HCT116 (cell line): ENCODE measurements at places on chromosomes 6 and 20. TPM values are rescaled to one million over a fixed set of nuclear protein-coding genes. Genes with fewer than 3 reads are reported as not detected.

- DNase-seq, result no peak
- no peaks in the 10 kb centered on the region for H3K4me1 ChIP-seq
- peaks cover 6% of the 10 kb centered on the region; the same call in 1 of the 2 replicates for H3K36me3 ChIP-seq
- no peak overlapping the region for H3K27ac ChIP-seq
- no peaks in the 10 kb centered on the region for H3K27me3 ChIP-seq
Measured at GRCh38 chr6:130063806-130064205, 45.4 kb downstream of the L3MBTL3 start.

- DNase-seq, result no peak
- H3K4me3 ChIP-seq, result no peak overlapping the region
- peaks cover 32% of the 10 kb centered on the region for H3K27me3 ChIP-seq
- no peaks in the 10 kb centered on the region for H3K36me3 ChIP-seq
- H3K27ac ChIP-seq, result no peak overlapping the region
Measured at GRCh38 chr6:40743226-40743625, 156.1 kb upstream of the LRFN2 start.

DNA sequence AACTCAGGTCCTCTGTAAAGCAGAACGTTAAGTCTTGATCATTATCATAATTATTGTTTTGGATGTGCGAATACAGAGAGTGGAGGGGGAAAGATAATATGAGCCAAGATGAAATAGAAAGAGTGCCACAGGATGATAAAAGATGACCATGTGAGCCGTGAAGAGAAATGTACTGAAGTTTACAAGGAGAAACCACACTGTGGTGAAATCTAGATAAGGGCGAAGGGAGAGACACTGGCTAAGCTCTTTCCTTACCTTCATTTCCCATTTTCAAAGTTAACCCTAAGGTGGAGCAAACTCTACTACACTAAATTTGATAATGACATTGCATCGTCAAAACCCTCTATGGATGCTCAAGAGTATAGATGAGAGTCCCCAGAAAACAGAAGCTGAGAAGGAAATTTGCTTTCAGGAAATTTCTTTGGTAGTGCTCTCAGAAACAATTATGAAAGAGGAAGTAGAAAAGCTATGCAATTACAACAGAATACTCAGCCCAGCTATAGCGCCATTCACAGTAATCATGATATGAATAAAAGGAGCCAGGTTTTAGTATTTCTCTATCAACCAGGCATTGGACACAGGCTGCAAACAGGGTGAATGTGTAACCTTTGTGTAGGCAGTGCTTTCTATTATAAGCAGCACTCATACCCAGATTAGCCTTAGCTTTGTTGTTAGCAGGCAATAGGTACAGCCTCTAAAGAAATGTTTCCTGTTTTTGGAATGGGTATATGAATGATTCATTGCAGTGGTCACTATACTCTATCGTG, 1080.7 kb downstream of the GRIK2 start:
- DNase-seq, result no peak
- H3K27me3 ChIP-seq, result no peaks in the 10 kb centered on the region
- no peaks in the 10 kb centered on the region for H3K4me1 ChIP-seq
- no peak overlapping the region for H3K4me3 ChIP-seq

GRCh38 chr6:12363651-12364381, 73.7 kb downstream of the EDN1 start:
- H3K27ac ChIP-seq, result no peak overlapping the region
- peaks cover 3% of the 10 kb centered on the region; the same call in 1 of the 2 replicates for H3K4me1 ChIP-seq
- H3K27me3 ChIP-seq, result no peaks in the 10 kb centered on the region
- no peaks in the 10 kb centered on the region for H3K36me3 ChIP-seq
- no peak overlapping the region for H3K4me3 ChIP-seq
- no peak for DNase-seq

DNA sequence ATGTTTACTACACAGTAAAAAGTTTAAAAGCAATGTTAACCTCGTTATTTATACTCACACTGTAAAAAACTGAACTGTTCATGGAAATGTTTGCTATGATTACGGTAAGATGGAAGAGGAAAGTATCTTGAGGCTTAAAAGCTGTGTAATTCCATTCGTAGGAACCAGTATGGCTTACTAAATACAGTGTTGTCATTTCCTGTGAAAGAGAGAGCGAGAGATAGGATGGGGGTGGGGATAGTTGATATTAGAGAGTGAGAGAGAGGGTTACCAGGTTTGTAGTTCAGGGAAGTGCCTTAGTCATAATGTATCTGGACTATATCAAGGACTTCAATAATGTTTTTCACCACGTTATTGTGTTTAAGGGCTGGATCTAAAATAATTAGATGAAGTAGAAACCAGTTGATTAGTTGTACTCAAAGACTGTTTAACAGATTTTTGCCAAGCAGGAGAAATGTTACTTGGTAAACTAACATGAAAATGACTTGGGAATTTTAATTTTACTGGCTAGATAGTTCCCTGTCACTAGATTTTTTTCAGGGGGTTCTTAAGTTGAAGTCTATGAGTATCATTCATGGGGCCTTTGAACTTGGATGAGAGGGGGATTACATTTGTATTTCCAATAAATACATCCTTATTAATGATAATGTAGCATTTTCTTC, 30.4 kb downstream of the AFDN start:
- DNase-seq, result no peak
- no peaks in the 10 kb centered on the region for H3K4me1 ChIP-seq
- no peak overlapping the region for H3K27ac ChIP-seq
- no peaks in the 10 kb centered on the region for H3K27me3 ChIP-seq

GRCh38 chr6:147768969-147769368, 260.5 kb downstream of the SAMD5 start:
- H3K4me1 ChIP-seq, result no peaks in the 10 kb centered on the region
- DNase-seq, result no peak
- no peak overlapping the region for H3K27ac ChIP-seq

GRCh38 chr6:100506651-100507050, 41.9 kb upstream of the SIM1 start:
- no peaks in the 10 kb centered on the region for H3K36me3 ChIP-seq
- no peak overlapping the region for H3K27ac ChIP-seq
- no peaks in the 10 kb centered on the region for H3K27me3 ChIP-seq

GRCh38 chr6:9404351-9405146, 969.2 kb upstream of the SLC35B3 start:
- no peak overlapping the region for H3K27ac ChIP-seq
- DNase-seq, result no peak
- peaks cover 10% of the 10 kb centered on the region; the same call in 1 of the 2 replicates for H3K27me3 ChIP-seq
- no peaks in the 10 kb centered on the region for H3K36me3 ChIP-seq

- peak overlapping the region; percentile 85 for H3K27ac ChIP-seq
- DNase-seq, result no peak
- H3K4me3 ChIP-seq, result peak overlapping the region; percentile 85
- H3K27me3 ChIP-seq, result no peaks in the 10 kb centered on the region
- H3K4me1 ChIP-seq, result peaks cover 26% of the 10 kb centered on the region
- peaks cover 8% of the 10 kb centered on the region; the same call in 1 of the 2 replicates for H3K36me3 ChIP-seq
Measured at GRCh38 chr20:58891086-58891717, 38.7 kb downstream of the GNAS start.

GRCh38 chr6:155223646-155224451, 40.0 kb upstream of the CLDN20 start:
- peak; percentile 73 for DNase-seq
- no peaks in the 10 kb centered on the region for H3K4me1 ChIP-seq
- H3K4me3 ChIP-seq, result peak overlapping the region; percentile 14; the same call in 1 of the 2 replicates
- H3K27me3 ChIP-seq, result no peaks in the 10 kb centered on the region

GRCh38 chr6:156840136-156840535, 63.0 kb downstream of the ARID1B start:
- no peaks in the 10 kb centered on the region for H3K27me3 ChIP-seq
- DNase-seq, result no peak
- no peaks in the 10 kb centered on the region for H3K36me3 ChIP-seq
- H3K27ac ChIP-seq, result no peak overlapping the region

DNA sequence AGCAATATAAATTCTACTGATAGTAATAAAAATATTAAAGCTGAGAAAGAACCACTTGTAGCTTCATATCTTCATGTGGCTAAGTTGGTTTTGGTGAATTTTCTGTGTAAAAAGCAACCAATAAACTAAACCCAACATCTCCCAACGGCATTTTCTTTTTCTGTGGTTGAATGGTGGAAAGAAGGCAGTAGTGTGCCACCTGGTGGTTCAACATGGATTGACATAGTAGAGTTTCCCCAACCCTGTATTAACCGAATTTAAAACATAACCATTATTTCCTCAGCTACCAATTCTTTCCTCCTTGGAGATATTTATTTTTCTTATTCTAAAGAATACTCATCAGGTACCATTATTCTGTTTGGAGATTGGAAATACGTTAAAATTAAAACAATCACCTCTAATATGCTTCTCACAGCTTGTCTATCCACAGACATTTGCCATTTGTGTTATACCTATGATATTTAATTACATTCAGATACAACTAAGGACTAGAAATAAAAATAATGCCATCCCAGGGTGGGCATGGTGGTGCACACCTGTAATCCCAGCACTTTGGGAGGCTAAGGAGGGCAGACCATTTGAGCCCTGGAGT, 117.1 kb upstream of the EEF1E1 start:
- DNase-seq, result peak; percentile 23
- H3K27me3 ChIP-seq, result no peaks in the 10 kb centered on the region
- no peak overlapping the region for H3K4me3 ChIP-seq
- H3K27ac ChIP-seq, result no peak overlapping the region
- H3K4me1 ChIP-seq, result no peaks in the 10 kb centered on the region

DNA sequence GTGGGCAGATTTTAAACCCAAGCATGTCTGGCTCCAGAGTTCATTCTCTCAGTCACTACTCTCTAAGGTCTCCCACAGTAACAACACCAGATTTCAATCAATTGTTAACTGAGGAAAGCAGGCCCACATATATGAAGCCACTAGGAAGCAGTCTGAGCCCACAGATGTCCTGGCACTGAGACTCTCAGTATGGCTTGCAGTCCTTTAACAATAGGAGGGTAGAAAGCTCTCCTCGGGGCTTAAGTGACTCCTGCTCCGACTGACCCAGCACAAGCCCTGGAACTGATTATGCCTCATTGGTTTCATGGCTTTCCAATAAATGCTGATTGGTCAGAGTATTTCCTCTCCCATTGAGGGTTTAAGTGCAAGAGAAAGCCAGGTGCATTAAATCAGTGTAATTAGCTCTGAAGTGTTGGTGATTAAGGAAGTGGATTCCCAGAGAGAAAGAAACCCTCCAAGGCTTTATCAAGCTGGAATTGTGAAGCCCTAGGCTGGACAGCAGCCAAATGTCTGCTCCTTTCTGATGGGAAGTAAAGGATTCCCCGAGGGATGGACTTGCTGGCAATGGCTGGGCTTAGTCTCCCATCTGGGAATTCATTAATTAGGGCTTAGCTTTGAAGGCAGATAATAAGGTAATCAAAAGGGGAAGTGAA, 76.6 kb upstream of the PROKR2 start:
- no peak for DNase-seq
- H3K36me3 ChIP-seq, result no peaks in the 10 kb centered on the region
- H3K27me3 ChIP-seq, result no peaks in the 10 kb centered on the region
- no peak overlapping the region for H3K4me3 ChIP-seq
- H3K27ac ChIP-seq, result no peak overlapping the region
- peaks cover 32% of the 10 kb centered on the region for H3K4me1 ChIP-seq

GRCh38 chr20:36632147-36632486, 13.9 kb downstream of the SLA2 start:
- no peak overlapping the region for H3K4me3 ChIP-seq
- DNase-seq, result no peak
- no peaks in the 10 kb centered on the region for H3K27me3 ChIP-seq
- no peaks in the 10 kb centered on the region for H3K4me1 ChIP-seq

- H3K27me3 ChIP-seq, result no peaks in the 10 kb centered on the region
- H3K36me3 ChIP-seq, result peaks cover 53% of the 10 kb centered on the region
- H3K4me1 ChIP-seq, result no peaks in the 10 kb centered on the region
- DNase-seq, result no peak
Measured at GRCh38 chr20:64006490-64006889, 25.6 kb downstream of the PRPF6 start.

DNA sequence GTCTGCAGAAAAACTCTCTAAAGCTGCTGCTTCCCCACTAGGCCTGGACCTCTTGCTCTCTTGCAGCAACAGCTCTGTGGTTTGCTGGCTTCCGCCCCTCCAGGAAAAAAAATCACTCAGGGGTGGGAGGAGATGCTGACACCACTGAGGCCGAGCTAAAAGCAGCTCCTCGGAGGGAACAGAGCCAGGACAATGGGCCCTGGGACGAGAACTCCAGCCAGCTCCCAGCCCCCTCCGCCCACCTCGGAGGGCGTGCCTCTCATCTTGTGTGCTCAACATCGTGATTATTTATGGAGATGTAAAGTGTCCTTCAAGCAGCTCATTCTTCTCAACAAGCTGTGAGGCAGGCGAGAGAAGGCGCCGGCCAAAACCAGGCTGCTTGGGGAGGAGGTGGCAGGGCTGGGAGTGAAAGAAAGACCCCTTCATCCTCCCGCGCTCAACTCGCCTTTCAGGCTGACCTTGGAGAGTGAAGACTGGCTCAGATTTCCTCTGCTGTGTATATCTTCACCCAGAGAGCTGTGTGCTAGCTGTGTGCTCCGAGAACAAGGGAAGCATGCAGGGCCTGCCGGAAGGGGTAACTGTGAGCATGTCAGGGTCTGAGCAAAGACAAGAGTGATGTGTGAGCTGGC, 53.5 kb upstream of the LRFN2 start:
- no peaks in the 10 kb centered on the region for H3K4me1 ChIP-seq
- no peak overlapping the region for H3K4me3 ChIP-seq
- DNase-seq, result no peak
- H3K36me3 ChIP-seq, result no peaks in the 10 kb centered on the region
- no peak overlapping the region for H3K27ac ChIP-seq

DNA sequence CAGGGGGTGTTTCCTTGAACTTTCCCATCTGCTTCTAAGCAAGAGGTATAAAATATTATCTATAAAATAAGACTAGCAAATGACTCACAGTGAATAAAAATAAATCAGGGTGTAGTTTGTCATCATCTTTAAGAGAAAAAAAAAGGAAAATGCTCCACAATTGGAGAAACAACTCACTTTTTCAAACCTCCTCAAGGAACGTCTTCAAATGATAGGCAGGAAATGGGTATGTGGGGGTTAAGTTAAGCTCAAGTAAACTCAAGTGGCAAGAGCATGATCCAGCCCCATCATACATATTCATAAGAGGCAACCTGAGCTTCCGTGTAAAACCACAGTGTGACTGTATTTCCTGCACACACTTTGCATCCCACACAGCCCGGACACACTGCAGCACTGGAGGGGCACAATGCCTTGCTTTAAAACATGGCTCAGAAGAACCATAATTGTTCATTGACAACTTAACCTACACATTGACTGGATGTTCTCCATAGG, 58.5 kb upstream of the CEP85L start:
- H3K27me3 ChIP-seq, result no peaks in the 10 kb centered on the region
- H3K36me3 ChIP-seq, result no peaks in the 10 kb centered on the region
- DNase-seq, result no peak
- H3K4me3 ChIP-seq, result no peak overlapping the region

DNA sequence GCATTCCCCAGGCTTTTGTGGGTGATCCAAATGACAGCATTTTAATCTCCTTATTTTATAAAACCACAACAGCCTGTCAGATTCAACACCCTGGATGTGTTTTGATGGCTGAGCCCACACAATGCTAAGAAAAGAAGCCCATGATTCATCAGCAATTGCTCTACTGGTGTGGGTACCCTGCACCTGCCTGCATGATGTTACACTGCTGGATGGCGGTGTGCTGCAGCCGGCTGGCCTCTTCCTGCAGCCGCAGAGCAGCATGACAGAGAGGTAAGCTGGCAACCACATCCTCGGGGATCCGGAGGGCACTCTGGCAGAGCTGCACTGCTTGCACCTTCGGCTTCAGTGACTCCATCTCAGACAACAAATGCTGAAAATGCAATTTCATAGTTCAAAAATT, 327.5 kb downstream of the SYNE1 start:
- DNase-seq, result no peak
- H3K4me1 ChIP-seq, result peaks cover 8% of the 10 kb centered on the region
- H3K36me3 ChIP-seq, result no peaks in the 10 kb centered on the region

- no peak overlapping the region for H3K4me3 ChIP-seq
- H3K36me3 ChIP-seq, result no peaks in the 10 kb centered on the region
- no peaks in the 10 kb centered on the region for H3K4me1 ChIP-seq
- peaks cover 30% of the 10 kb centered on the region for H3K27me3 ChIP-seq
- H3K27ac ChIP-seq, result no peak overlapping the region
- DNase-seq, result no peak
Measured at GRCh38 chr20:54368570-54368969, 106.8 kb upstream of the DOK5 start.

PGC gene
- 1.2 TPM for total RNA-seq

SIRPD gene
- total RNA-seq, result not detected

PLCB1 gene
- 15.8 TPM for total RNA-seq
